CD4-positive, alpha-beta T cell (primary cell): ENCODE measurements at places on chromosomes 12 and 14. TPM values are rescaled to one million over a fixed set of nuclear protein-coding genes. Genes with fewer than 3 reads are reported as not detected.

DNA sequence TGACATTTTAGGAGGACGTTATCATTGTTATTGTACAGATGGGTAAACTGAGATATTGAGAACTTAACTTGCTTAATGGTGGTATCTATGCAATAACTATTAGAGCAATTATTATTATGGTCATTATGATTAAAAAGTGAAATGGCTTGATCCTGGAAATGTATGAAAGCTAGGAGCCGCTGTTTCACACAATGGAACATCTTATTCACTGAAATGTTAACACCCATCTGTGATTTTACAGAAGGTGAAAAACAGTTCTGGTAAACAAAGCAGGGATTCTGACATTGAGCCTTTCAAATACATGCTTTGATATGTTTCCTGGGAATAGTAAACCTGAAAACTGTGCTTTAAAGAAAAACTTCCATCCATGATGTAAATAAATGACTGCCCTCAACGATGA lies 261.4 kb downstream of the BTG1 start:
- peaks cover 11% of the 10 kb centered on the region for H3K4me1 ChIP-seq
- H3K4me3 ChIP-seq, result no peak overlapping the region
- DNase-seq, result no peak
- H3K27me3 ChIP-seq, result no peaks in the 10 kb centered on the region

DNA sequence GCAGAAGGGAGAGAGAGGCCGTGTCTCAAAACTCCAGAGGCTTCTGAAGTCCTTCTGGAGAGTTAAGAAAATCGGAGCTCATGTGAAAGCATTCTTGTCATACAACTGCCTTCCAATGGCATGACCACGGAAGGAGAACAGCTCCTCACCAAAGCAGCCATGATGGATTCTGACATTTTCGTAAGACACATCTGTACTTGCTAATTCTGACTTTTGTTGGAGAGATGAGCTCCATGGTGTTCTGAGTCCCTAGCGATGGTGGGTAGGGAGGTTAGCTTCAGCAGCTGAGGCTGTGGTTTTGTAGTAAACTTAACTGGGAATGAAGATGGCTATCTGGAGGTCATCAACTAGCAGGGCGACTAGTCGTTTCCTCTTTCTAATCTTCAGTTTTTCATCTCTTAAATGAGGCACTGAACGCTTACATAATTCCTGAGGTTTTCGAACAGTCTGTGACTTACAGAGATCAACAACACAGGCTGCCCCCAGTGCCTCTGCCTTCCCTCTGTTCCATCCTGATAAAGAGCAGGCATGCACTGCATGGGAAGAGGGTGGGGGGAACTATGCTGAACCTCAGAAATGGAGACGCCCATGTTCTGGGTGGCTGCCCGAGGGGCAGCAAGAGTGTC lies 28.6 kb upstream of the DICER1 start:
- H3K36me3 ChIP-seq, result no peaks in the 10 kb centered on the region
- peak overlapping the region; percentile 4 for H3K4me3 ChIP-seq
- no peak overlapping the region for H3K27ac ChIP-seq
- H3K4me1 ChIP-seq, result peaks cover 2% of the 10 kb centered on the region
- DNase-seq, result no peak

DNA sequence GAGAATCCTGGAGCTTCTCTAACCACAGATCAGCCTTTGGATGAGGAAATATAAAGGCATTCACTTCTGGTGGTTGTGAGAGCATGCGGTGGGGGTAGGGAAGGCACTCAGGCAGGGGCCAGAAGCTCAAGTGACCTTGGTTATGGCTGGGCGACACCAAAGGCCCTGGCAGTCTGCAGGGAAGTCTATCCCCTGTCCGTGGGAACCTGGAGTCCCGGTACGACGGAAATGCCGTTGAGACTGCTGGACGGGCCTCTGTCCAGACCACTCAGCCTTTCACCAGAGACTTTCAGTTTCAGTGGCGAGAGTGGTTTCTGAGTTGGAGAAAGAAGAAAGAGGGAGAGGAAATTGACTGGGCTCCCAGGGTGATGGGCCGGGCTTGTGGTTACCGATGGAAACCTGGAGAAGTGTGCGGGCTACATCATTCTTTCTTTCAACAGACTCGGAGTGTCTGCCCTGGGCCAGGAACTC lies 20.9 kb downstream of the ISCA2 start:
- DNase-seq, result no peak
- no peak overlapping the region for H3K27ac ChIP-seq
- no peaks in the 10 kb centered on the region for H3K36me3 ChIP-seq
- peaks cover 9% of the 10 kb centered on the region for H3K4me1 ChIP-seq
- no peak overlapping the region for H3K4me3 ChIP-seq

- H3K4me3 ChIP-seq, result no peak overlapping the region
- no peak for DNase-seq
- H3K27ac ChIP-seq, result no peak overlapping the region
- H3K27me3 ChIP-seq, result no peaks in the 10 kb centered on the region
- peaks cover 86% of the 10 kb centered on the region for H3K36me3 ChIP-seq
These were observed 8.6 kb downstream of the TC2N start for GRCh38 chr14:91858536-91859275.

DNA sequence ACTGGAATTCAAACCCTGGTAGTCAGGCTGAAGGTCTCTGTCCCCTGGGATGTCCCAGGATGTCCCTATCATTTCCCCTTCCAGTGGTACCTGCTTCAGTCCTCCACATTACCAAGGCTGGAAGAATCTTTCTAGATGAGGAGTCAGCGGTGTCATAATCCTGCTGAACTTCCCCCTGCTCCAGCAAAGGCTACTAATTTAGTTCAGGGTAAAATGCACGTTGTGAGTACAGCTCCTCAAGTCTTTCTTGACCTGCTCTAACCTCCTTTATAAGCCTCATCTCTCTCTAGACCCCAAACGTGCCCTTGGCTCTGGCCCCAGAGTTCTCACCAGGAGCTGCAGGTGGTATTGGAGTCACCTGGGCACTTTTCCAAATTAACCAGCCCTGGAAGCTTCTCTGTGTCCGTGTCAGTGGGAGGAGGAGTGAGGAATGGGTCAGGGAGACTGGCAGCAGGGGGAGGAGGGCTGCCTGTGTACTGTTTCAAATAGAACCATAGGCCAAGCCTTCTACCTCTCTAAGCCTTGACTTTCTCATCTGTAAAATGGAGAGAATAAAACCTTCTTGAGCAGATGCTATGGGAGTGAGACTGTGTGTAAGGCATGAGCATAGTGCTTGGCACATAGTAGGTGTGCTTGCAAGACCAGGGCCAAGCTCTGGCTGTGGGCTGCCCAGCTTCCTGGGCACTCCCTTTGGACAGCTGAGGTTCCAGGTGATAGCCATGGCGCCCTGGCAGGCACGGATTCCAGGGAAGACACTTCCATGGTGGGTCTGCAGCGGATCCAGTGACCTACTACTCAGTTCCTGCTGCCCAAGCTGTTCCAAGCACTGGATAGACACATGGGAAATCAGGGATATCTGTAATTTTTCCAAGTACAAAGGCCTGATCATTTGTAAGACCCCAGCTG lies 24.5 kb downstream of the ASB2 start:
- peaks cover 49% of the 10 kb centered on the region for H3K4me1 ChIP-seq
- H3K36me3 ChIP-seq, result peaks cover 4% of the 10 kb centered on the region
- no peak for DNase-seq
- H3K4me3 ChIP-seq, result no peak overlapping the region
- no peak overlapping the region for H3K27ac ChIP-seq

- peak overlapping the region; percentile 47 for H3K4me3 ChIP-seq
- no peaks in the 10 kb centered on the region for H3K27me3 ChIP-seq
- peaks cover 91% of the 10 kb centered on the region for H3K4me1 ChIP-seq
- peaks cover 47% of the 10 kb centered on the region for H3K36me3 ChIP-seq
These were observed 66.7 kb downstream of the CCDC88C start for GRCh38 chr14:91350813-91351511.

- H3K4me1 ChIP-seq, result no peaks in the 10 kb centered on the region
- H3K36me3 ChIP-seq, result no peaks in the 10 kb centered on the region
- no peaks in the 10 kb centered on the region for H3K27me3 ChIP-seq
- H3K4me3 ChIP-seq, result no peak overlapping the region
- no peak overlapping the region for H3K27ac ChIP-seq
- no peak for DNase-seq
These were observed 240.3 kb upstream of the HMGA2 start for GRCh38 chr12:65584016-65584415.

DNA sequence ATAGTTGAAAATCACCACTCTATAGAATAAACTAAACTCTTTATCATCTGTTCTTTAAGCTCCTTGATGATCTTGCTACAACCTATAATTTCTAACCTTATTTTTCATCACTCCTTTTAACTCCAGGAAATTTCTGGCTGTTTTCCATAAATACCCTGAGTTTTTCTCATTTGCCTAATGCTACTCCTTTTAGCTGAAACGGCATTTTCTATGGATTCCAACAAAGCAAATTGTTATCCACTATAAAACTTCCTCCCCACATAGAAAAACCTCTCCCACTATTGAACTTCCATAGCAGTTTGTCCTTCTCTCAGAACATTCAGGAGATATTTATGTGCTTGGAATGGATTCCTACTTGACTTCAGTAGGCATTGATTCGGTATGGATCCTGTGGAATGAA lies 122.8 kb downstream of the SLC41A2 start:
- no peak overlapping the region for H3K4me3 ChIP-seq
- DNase-seq, result no peak
- no peaks in the 10 kb centered on the region for H3K4me1 ChIP-seq
- H3K36me3 ChIP-seq, result no peaks in the 10 kb centered on the region

- H3K36me3 ChIP-seq, result no peaks in the 10 kb centered on the region
- DNase-seq, result peak; percentile 43
- H3K27me3 ChIP-seq, result no peaks in the 10 kb centered on the region
- peak overlapping the region; percentile 37 for H3K4me3 ChIP-seq
These were observed 426.0 kb downstream of the DAD1 start for GRCh38 chr14:22163051-22163450.

DNA sequence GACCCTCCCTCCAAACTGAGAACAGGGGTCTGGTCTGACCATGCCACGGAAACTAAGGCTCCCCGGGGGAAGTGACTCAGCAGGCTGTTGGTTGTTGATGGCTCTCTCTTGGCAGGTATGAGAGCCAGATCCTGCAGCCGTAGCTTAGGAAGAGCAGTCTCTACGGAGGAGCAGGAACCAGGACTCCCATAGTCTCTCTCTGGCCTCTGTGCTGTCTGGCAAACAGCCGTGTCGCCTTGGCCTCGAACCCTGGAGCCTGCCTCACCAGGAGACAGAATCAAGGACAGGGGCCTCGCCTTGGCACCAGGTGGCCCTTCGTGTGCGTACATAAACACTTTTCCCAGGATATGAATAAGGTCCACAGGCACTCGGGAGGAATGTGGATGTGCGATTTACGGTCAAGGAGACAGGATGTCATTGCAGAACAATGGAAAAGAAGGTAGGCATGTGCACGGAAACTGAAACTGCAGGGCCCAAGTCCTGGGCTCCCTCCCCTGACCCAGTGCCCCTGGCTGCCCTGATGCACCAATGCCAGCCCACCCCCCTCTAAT lies 7.9 kb downstream of the VWF start:
- no peak overlapping the region for H3K27ac ChIP-seq
- H3K27me3 ChIP-seq, result peaks cover 2% of the 10 kb centered on the region
- H3K4me1 ChIP-seq, result no peaks in the 10 kb centered on the region
- no peaks in the 10 kb centered on the region for H3K36me3 ChIP-seq
- no peak for DNase-seq

- H3K4me1 ChIP-seq, result no peaks in the 10 kb centered on the region
- no peaks in the 10 kb centered on the region for H3K36me3 ChIP-seq
- H3K4me3 ChIP-seq, result no peak overlapping the region
- no peak for DNase-seq
- H3K27ac ChIP-seq, result no peak overlapping the region
These were observed 100.5 kb downstream of the ALG10B start for GRCh38 chr12:38417101-38417500.

- H3K4me1 ChIP-seq, result no peaks in the 10 kb centered on the region
- no peak overlapping the region for H3K27ac ChIP-seq
- no peak overlapping the region for H3K4me3 ChIP-seq
- H3K27me3 ChIP-seq, result no peaks in the 10 kb centered on the region
These were observed 103.7 kb downstream of the ERC1 start for GRCh38 chr12:1094714-1095113.

DNA sequence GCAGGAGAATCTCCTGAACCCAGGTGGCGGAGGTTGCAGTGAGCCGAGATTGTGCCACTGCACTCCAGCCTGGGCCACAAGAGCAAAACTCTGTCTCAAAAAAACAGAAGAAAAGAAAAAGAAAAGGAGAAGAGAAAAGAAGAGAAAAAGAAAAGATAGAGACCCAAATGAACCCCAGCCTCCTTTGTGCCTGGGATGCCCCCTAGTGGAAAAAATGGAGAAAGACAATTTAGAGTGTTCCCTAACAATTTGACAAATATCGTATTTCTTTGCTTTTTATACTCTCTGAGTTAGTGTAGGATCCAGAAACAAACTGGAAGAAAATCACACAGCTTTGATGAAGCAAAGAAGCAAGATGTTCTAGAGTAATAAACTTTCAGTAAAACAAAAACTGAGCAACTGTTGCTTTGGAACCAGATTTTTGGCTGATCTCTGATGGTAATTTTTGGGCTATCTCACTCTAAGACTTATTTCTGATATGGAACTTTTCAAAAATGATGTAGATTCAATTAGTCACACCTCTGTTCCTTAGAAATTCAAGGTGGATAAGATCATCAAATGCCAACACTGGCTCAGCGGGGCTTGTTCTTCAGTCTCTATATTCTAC lies 18.6 kb upstream of the PRKAB1 start:
- no peak overlapping the region for H3K27ac ChIP-seq
- no peaks in the 10 kb centered on the region for H3K27me3 ChIP-seq
- no peak overlapping the region for H3K4me3 ChIP-seq
- H3K4me1 ChIP-seq, result no peaks in the 10 kb centered on the region
- no peak for DNase-seq
- no peaks in the 10 kb centered on the region for H3K36me3 ChIP-seq

GRCh38 chr14:68910540-68910939 lies 68.6 kb downstream of the ACTN1 start:
- H3K36me3 ChIP-seq, result peaks cover 42% of the 10 kb centered on the region
- no peak for DNase-seq

- H3K36me3 ChIP-seq, result no peaks in the 10 kb centered on the region
- no peak overlapping the region for H3K4me3 ChIP-seq
- no peaks in the 10 kb centered on the region for H3K27me3 ChIP-seq
- DNase-seq, result no peak
These were observed 89.3 kb downstream of the FIGNL2 start for GRCh38 chr12:51759175-51759574.

DNA sequence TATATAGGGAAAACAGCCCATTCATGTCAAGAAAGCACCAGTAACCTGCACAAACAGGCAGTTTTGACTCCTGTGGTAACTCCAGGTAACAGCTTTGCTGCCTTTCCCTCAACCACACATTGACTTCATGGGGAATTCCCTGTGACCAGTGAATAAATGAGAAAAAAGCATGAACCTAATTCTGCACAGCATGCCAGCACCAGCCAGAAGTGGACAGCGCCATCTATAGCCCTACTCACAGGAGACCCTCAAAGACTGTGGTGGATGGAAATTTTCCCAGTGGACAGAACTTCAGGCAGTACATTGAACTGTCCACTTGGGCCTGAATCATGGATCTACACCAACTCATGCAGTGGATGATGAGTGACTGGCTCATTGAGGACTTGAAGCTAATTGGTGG lies 152.1 kb downstream of the SLC8A3 start:
- no peaks in the 10 kb centered on the region for H3K4me1 ChIP-seq
- H3K27me3 ChIP-seq, result peaks cover 8% of the 10 kb centered on the region
- no peak for DNase-seq
- H3K4me3 ChIP-seq, result no peak overlapping the region
- H3K27ac ChIP-seq, result no peak overlapping the region

Gene LRRC43
- total RNA-seq, result not detected

Gene MANSC1
- total RNA-seq, result 0.45 TPM

Gene INSM2
- not detected for total RNA-seq

Gene DHRS4
- total RNA-seq, result 6.6 TPM

Gene GPRC5D
- total RNA-seq, result not detected

Gene MGP
- total RNA-seq, result 1.3 TPM

Gene SNRPF
- 40.9 TPM for total RNA-seq

Gene SERPINA12
- not detected for total RNA-seq
